ENCODE measurements at places on chromosomes 5 and 9.

DNA sequence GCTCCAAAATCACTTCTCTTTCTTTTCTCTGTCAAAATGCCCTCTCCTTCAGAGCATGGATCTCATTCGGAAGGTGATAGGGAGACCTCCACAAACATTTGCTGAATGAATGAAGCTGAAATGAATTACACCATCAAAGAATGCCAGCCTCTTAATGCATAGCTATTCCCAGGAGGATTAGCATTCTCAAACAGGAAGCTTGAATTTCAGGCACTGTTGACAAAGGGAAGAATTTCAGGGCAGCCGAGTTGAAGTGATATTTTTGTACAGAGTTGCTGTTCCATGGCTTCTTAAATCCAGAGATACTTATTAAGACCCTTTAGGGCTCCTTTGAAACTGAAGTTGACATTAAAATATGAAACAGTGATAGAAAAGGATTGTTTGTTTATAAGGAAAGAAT, 18.8 kb downstream of the HBEGF start:
- no peak for DNase-seq

- peak; percentile 21 for DNase-seq
These were observed 597.3 kb downstream of the PRELID2 start for GRCh38 chr5:145237843-145238242.

- DNase-seq: no peak
These were observed 337.7 kb upstream of the KLF4 start for GRCh38 chr9:107827304-107827703.

GRCh38 chr5:73648515-73648914, 22.5 kb downstream of the ARHGEF28 start:
- no peak for DNase-seq

- DNase-seq: no peak
These were observed 34.1 kb downstream of the ATOX1 start for GRCh38 chr5:151724360-151724759.

- no peak for DNase-seq
These were observed 9.3 kb downstream of the SLC27A6 start for GRCh38 chr5:128974567-128974966.

- no peak for DNase-seq
These were observed 5.3 kb upstream of the DAB2IP start for GRCh38 chr9:121645853-121646807.
